B cell (primary cell): ENCODE measurements at places on chromosomes 4 and X. TPM values are rescaled to one million over a fixed set of nuclear protein-coding genes. Genes with fewer than 3 reads are reported as not detected.

CYSLTR1 gene
- 41.7 and 43.4 TPM in 2 replicates for total RNA-seq

BLOC1S4 gene
- 25.3 and 26.3 TPM in 2 replicates for total RNA-seq

RASL11B gene
- total RNA-seq: 1.2 and 1.3 TPM in 2 replicates

FGF13 gene
- not detected in 2 replicates for total RNA-seq

TXK gene
- total RNA-seq: 0.79 and 2.5 TPM in 2 replicates

HEPH gene
- not detected in 2 replicates for total RNA-seq

DKK2 gene
- not detected in 2 replicates for total RNA-seq

PCDH7 gene
- total RNA-seq: not detected in 2 replicates

PRPS1 gene
- total RNA-seq: 45.0 and 52.1 TPM in 2 replicates

FANCB gene
- total RNA-seq: 3.9 and 7.6 TPM in 2 replicates

GAK gene
- 283 and 302 TPM in 2 replicates for total RNA-seq

AREG gene
- total RNA-seq: 4.6 and 4.9 TPM in 2 replicates

TAB3 gene
- total RNA-seq: 24.4 and 26.5 TPM in 2 replicates

MRFAP1L1 gene
- 53.8 and 57.2 TPM in 2 replicates for total RNA-seq

ALPK1 gene
- total RNA-seq: 27.2 and 28.6 TPM in 2 replicates

HS6ST2 gene
- not detected in 2 replicates for total RNA-seq

ETDB gene
- total RNA-seq: not detected in 2 replicates

EFNB1 gene
- total RNA-seq: 3.2 and 3.5 TPM in 2 replicates

FGFBP2 gene
- total RNA-seq: 0.59 TPM in 1 of 2 replicates, not detected in the other

CFAP97 gene
- total RNA-seq: 32.0 and 32.4 TPM in 2 replicates

FHIP1A gene
- 0.46 and 0.76 TPM in 2 replicates for total RNA-seq

GPM6B gene
- not detected in 2 replicates for total RNA-seq

CAMK2D gene
- 55.9 and 57.0 TPM in 2 replicates for total RNA-seq

TMSB15C gene
- total RNA-seq: 4.5 and 5.4 TPM in 2 replicates

CYLC1 gene
- not detected in 2 replicates for total RNA-seq

TMSB15A gene
- total RNA-seq: not detected in 2 replicates

C4orf50 gene
- total RNA-seq: 0.02 TPM in 1 of 2 replicates, not detected in the other

ZNF280C gene
- 7.0 and 7.1 TPM in 2 replicates for total RNA-seq

NAA10 gene
- 78.3 and 87.3 TPM in 2 replicates for total RNA-seq

GYPB gene
- total RNA-seq: 0.91 TPM in 1 of 2 replicates, not detected in the other

SLC38A5 gene
- 14.8 and 15.1 TPM in 2 replicates for total RNA-seq

KLF8 gene
- total RNA-seq: 42.7 and 43.1 TPM in 2 replicates

GJB1 gene
- not detected in 2 replicates for total RNA-seq

CHRDL1 gene
- not detected in 2 replicates for total RNA-seq

ATP1B4 gene
- total RNA-seq: not detected in 2 replicates

AADAT gene
- total RNA-seq: not detected in 2 replicates
